ENCODE measurements at places on chromosomes 7 and 10.

DNA sequence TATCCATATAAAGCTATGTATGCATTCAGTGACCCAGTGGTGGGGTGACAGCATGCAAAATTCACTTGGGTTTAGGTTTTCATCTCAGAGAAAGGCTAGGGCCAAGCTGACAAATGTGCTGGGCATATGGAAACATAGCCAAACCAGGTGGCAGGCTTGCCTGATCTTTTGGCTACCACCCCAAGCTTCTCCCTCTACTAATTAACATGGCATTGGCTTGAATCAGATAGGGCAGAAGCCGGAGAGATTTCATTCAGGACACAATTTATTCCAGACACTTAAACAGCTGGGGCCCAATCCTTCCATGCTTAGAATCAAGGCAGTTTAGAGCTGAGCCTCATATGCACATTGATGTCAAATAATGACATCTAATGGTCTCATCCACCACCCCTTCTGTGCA, 95.5 kb upstream of the AGK start:
- DNase-seq: no peak

DNA sequence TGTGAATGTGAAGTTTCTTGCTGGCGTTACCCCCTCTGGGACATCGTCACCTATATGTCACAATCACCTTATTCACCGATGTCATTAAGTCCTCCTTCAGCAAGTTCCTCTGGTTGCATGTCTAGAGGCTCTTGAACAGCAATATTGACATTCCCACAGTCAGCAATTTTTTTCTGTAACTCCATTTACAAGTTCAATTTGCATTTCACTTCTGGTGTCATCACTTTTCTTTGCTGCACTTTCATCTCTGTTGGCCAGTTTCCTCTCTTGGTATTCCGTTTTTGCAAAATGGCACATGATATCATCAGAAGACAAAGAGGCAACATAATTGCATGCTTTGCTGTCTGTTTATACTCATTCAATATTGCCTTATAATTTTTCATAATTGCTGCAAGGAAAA, 69.8 kb downstream of the SRI start:
- no peak for DNase-seq

GRCh38 chr7:105319578-105319977, 69.1 kb downstream of the SRPK2 start:
- no peak for DNase-seq

DNA sequence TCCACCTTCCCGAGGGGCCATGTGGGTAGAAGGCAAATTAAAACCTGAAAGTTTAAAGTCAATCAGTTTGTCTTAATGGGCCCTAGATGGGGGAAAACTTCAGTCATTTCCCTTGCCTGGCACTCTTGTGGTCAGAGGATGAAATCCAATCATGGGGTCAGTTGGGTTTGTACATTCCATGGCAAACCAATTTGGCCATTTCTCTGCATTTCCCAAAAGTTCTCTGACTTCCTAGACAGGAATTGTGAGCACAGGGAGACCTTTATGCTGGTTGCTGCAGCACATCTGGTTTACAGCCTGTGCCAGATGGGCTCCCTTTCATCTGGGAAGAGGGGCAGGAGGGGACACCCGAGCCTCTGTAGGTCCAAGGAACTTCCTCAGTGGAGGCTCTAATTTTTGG, 113.0 kb downstream of the CYP26A1 start:
- DNase-seq: no peak

DNA sequence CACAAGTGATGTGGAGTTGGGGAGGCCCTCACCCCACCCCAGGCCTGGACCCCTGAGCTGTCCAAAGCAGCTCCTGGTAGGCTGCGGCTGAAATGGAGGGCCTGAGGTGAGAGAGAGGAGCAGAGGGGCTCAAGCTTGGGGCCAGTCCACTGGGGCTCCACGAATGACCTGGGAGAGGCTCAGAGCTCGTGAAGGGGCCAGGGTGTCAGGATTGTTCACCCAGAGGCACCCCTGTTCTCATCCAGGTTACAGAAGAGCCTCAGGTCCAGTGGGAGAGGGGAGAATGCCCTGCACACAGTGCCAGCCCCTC, 102.2 kb upstream of the RET start:
- DNase-seq: no peak

DNA sequence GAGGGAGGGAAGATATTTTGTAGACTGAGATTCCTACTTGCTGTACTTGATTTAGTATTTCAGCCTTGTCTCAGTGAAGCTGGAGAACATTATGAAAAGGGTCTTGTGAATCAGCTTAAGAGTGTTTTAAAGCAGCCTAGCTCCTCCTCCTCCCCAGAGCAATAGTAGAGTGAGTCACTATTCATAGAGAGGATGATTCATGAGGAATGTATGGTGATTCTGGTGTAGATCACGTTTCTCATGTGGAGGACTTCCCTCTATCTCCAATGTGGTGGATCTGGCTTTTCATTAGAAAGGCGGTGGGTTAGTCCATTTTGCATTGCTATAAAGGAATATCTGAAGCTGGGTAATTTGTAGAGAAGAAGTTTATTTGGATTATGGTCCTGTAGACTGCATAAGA, 340.1 kb upstream of the CHRM2 start:
- no peak for DNase-seq

GRCh38 chr10:79179164-79179956, 110.6 kb downstream of the ZMIZ1 start:
- no peak for DNase-seq

DNA sequence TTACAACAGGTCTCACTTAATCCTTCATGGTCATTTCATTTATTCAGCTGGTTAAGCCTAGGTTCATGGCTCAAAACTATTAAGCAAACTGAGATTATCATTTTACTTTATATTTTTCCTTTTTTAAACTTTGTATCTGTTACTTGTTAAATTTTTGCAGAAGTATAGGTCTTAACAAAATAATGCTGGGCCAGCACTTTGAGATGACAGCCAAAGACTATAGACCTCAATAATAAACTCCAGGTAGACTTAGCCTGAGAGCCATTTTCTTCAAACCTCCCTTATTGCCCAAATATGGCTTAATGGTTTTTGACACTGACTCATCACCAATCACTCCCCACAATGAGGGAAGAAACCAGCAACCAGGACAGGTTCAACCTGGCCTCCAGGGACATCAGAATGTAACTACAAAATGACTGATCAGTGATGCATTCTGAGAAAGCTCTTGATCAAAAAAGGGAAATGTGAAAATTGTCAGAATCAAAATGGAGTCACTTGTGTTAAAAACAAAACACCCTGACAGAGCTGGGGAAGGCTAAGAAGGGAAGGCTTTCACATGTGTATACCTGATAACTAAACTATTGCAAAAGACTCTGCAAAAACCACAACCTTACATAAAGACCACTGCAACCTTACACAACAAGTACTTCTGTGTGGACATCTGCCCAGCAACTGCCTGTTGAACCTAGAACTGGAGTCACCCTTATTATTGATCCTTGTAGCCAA, 2.1 kb upstream of the CCDC126 start:
- DNase-seq: no peak

DNA sequence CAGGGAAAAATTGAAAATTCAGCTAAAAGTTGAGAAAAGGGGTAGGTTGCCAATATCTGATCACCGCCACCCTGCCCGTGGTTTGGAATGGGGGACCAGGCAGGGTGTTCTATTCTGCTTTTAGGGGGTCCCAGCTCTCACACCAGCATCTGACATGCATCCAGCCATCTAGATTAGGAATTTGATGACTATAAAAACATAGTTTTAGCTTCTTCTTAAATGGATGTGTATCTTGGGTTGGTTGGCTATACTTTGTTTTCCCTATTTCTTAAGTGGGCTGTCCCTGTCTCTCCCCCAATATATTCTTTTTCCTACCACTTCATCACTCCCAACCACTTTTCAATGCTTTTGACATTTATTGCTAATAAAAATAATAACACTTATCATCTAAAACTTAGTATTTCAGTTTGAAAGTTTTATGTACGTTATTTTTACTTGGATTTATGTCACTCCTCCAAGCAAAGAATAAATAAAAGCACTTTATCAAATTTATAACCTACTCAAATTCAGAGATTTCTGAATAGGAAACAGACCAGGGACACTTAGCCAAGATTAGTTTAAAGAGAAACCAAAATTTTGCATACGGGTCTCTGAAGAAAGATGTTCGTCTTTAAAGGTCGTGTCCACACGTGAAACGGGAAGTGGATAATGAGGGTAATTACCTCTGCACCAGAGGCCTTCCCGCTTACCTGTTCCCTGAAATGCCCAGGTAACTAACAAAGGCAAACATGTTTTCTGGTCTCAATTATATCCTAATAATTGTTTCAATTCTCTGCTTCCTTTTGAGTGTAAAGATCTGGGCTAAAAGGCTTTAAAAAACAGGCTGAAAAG, 233.2 kb upstream of the AUTS2 start:
- no peak for DNase-seq

DNA sequence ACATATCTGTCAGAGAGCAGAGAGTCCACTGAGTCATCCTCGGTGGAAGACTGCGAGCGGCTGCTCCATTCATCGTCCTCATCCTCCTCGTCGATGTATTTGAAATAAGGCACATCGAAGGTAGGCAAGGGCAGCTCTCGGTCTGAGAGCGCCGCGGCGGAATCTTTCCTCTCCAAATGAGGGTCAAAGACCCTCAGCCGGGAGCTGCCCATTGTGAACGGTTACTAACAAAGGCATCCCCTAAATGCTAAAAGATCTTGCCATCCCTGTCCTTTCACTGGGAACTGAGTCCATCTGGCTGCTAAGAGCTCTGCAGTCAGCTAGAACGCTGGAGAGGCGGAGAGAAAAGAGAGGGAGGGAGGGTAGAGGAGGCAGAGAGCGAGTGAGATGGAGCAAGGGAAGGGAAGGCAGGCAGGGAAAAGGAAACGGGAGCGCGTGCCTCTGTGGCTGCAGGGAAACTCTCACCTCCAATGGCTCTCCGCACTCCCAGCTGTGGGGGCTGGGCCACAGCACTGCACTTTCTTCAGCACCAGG, 163.4 kb downstream of the RAPGEF5 start:
- DNase-seq: no peak

- no peak for DNase-seq
Observed at GRCh38 chr7:30698481-30698880, 16.2 kb upstream of the CRHR2 start.

- DNase-seq: no peak
Observed at GRCh38 chr7:117630501-117630900, 150.7 kb downstream of the CFTR start.

DNA sequence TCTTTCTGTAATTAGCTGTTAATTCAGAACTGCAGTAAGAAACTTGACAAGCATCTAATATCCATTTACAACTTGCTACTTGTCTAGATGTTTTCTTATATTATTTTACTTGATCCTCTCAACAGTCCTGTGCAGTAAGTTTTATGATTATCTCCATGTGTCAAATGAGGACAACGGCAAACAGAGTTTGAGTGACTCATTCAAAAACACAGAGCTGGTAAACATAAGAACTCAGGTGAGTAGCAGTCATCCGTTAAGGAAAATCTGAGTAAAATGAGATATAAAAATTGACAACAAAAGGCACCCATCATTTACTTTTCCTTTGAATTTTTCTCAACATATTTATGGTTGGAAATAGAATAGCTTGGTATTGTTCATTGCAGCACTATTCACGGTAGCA, 19.0 kb upstream of the TARP start:
- DNase-seq: no peak

DNA sequence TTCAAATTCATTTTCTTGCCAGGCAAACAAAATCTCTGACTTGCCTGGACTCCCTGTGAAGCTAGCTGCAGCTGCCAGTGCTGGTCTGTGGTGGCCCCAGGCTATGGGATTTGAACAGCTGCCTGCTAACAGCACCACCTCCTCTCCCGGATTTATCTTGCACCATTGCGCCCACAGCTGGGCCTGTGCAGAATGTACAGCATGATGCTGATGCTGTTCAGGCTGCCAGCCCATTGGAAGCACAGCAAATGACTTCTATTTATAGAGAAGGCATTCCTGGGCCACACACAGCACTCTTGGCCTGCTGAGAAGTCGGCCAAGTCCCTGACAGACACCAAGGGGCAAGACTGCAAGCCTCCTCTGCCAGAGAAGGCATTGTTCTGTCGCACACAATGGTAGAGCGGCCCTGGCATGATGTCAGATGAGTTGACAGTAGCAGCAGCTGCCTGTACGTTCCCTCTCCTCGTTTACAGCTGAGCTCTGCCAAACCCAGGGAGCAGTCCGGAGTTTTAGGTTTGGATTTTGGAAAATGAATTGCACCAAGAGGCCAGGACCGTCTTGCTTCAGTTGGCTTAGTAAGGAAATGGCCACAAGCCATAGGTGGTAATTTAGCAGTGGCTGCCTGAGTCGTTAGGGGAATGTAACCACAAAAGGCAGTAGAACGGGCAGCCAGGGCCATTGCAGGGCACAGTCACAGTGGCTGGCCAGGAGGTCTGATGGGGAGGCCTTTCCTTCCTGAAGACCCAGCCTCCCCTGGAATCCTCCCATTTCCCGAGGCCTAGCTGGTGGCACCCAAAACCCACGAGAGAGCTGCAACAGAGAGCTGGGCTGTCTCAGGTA, 38.5 kb downstream of the MTURN start:
- no peak for DNase-seq

- DNase-seq: no peak
Observed at GRCh38 chr10:62735464-62736167, 68.9 kb upstream of the ADO start.

DNA sequence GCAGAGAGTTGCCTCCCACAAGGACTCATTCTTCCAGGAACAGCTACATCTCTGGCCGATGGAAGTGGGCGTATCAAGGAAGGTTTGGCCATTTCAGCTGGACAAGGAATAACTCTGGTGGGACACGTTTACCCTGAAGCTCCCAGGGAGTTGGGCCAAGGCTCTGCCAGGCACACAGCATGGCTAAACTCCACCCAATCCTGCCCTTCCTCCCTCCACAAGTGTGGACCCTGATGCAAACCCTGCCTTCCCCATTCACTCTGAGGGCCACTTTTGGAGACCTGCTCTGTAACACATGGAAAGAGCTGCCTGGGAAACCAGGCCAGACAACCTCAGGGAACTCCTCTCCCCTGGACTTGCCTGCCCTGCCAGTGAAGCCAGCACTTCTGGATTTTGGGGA, 407.8 kb upstream of the FOXK1 start:
- no peak for DNase-seq

- no peak for DNase-seq
Observed at GRCh38 chr7:28105234-28105633, 75.4 kb downstream of the JAZF1 start.

GRCh38 chr10:63375458-63375857, 90.3 kb downstream of the JMJD1C start:
- DNase-seq: no peak

DNA sequence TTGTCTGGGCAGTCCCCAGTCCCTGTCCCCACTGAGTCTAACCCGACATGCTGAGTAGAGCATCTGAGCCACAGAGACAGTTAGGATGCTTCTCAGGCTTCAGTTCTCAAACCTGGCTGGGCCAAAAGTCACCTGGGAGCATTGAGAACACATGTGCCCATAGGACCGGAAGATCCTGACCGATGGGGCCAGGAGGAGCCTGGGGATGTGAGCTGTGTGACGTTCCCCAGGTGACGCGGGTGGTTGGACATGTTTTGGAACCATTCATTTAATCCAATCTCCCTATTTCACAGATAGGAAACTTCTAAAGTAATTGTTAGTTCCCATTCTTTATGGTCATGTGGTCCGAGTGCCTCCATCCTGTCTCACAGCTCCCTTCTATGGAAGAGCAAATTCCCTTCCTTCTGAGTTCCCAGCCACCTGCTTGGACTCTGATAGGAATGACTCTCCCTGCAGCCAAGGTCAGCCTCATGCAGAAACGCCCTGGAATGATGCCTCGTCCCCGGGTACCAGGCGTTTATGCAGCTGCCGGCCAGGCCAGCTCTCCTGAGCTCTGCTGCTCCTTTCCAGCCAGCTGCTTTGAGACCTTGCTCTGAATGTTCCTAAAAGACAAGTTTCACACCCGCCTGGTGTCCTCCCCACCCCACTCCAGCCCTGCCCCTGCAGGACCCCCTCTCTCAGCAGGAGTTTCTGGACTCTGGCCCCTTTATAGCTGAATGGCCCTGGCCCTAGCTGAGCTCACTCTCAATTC, 166.5 kb upstream of the RHEB start:
- DNase-seq: no peak

- DNase-seq: no peak
Observed at GRCh38 chr10:132488231-132488821, 49.3 kb upstream of the INPP5A start.
